ENCODE measurements at places on chromosomes 3 and 15. TPM values are rescaled to one million over a fixed set of nuclear protein-coding genes. Genes with fewer than 3 reads are reported as not detected.
A peak's percentile ranks its signal among the peaks of the same experiment; 100 is the strongest.

GRCh38 chr15:75821786-75822345, 21.4 kb upstream of the UBE2Q2 start:
- DNase-seq = no peak

DNA sequence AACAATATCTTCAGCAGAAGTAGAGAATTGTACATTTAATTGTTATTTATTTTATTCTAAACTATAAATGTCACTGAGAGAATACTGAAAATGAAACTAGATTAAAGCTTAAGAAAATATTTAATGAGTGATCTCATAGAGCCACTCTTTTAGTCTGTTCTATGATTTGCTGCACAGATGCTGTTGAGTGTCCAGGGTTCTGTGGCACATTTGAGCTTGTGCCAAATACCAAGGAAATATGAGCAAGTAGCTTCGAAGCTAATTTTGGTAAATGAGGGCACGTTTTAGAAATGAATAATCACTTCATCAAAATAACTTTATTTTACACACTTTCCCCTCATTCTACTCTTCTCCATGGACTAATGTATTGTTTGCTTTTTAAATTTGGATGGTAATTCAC, 53.6 kb upstream of the THRB start:
- no peak for DNase-seq

DNA sequence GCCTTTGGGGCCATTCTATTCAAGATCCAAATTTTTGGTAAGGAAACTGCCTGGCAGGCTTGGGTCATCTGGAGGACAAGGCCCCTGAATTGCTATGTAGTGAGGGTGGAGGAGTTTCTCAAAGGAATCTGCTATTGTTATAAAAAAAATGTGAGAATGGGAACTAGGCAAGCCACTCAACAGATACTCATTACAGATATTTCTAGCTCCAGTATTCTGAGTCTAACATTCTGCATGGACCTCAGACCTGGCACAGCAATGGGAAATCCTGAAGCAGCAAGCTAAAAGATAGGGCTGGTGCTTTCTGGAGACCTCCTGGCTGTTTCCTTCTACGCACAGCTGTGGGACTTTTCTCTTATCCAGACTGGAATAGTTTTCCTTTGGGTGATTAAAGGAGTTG, 430.7 kb upstream of the RBMS3 start:
- DNase-seq = no peak

- no peak for DNase-seq
Measured at GRCh38 chr3:120678331-120678947, 3.6 kb downstream of the HGD start.

GRCh38 chr3:152443212-152444023, 174.7 kb downstream of the MBNL1 start:
- DNase-seq = no peak

DNA sequence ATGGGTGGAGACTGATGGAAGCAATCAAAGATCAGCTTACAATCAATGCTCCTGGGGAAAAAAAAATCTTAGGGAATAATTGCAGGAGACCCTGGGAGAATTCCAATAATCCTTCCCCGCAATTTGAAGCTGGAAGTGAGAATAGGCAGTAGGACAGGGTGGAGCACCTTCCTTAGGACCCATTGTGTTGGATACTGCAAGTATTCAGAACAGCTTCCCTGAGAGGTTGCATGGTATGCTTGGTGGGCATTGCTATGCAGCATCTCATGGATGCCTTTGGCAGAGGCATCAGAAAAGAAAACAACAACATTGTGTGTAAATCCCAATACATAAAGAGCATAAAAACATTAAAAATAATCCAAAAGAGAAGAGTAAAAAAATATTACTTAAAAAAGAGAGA, 24.6 kb upstream of the DUT start:
- DNase-seq = no peak

DNA sequence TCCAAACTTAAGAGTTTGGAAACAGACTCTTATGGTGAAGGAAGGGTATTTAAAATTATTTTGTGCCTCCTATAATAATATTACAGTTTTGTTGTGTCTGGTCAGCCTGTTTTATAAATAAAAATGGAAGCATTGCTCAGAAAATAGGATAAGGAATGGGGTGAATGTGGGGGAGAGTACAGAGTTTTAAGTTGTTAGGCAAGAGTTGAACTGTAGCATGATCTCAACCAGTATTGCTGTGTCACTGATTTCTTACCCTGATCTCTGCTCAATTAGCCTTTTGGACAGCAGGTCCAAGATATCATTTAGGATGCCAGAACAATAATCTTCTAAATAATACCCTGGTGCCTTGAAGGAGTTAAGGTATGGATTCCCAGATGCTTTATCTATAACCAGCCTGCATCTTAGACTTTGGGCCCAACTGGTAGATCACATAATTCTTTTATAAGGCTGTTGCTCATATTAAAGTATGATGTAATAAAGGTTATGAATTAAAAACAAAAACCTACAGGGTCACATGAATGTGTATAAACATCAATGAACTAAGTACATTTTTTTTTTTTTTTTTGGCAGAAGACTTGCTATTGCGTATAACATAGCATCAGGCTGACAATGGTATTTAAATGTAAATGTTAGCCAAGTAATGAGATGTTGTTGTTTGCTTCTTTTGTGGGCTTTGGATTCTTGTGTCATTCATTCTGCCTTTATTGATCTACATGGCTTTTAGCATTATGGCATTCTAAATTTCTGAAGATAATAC, 70.0 kb downstream of the MITF start:
- no peak for DNase-seq

DNA sequence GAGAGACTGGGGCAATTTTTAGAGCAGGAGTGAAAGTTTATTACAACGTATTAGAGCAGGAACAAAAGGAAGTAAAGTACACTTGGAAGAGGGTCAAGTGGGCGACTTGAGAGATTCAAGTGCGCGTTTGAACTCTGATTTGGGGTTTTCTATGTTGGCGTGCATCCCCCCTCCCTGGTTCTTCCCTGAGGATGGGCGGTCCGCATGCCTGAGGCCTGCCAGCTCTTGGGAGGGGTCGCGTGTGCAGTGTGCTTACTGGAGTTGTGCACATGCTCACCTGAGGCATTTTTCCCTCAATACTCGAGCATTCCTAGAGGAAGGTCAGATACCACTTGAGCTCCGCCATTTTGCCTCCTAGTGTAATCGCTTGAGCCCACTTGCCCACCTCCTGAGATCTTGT, 10.4 kb upstream of the CHAC1 start:
- no peak for DNase-seq

GRCh38 chr15:51356983-51357382, 15.5 kb downstream of the GLDN start:
- DNase-seq = no peak

DNA sequence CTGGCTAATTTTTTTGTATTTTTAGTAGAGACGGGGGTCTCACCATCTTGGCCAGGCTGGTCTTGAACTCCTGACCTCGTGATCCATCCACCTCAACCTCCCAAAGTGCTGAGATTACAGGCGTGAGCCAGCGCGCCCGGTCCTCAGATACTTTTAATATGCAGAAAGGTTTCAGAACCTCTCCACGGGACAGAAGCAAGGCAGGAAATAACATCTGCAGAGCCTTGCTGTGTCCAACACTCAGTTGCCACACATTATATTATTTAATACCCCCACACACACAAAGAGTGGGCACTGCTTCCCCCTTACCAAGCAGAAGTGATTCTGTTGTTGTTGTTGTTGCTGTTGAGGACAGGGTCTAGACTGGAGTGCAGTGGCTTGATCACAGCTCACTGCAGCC, 28.0 kb downstream of the OSBPL10 start:
- no peak for DNase-seq

GRCh38 chr3:48433472-48434118, 3.7 kb upstream of the PLXNB1 start:
- no peak for DNase-seq

DNA sequence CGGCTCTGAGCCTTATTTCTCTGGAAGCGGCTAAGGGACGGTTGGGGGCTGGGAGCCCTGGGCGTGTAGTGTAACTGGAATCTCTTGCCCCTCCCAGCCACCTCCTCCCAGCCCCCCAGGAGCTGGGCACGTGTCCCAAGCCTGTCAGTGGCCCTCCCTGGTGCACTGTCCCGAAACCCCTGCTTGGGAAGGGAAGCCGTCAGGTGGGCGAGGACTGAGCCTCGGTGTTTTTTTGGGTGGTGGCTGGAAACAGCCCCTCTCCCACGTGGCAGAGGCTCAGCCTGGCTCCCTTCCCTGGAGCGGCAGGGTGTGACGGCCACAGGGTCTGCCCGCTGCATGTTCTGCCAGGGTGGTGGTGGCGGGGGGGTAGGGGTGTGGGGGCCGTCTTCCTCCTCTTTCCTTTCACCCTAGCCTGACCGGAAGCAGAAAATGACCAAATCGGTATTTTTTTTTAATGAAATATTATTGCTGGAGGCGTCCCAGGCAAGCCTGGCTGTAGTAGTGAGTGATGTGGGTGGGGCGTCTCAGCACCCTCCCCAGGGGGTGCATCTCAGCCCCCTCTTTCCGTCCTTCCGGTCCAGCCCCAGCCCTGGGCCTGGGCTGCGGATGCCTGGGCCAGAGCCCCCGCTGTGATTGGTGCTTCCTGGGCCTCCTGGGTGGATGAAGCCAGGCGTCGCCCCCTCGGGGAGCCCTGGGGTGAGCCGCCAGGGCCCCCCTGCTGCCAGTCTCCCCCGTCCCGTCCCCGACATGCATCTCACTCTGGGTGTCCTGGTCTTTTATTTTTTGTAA, 58.8 kb upstream of the GOLGA8A start:
- DNase-seq = no peak

GRCh38 chr15:29822100-29822683, at the start of gene TJP1:
TJP1 (minus strand) TSS chr15:29822468; CDS start chr15:29822028, 440 bp downstream.
- DNase-seq = peak; percentile 88

DNA sequence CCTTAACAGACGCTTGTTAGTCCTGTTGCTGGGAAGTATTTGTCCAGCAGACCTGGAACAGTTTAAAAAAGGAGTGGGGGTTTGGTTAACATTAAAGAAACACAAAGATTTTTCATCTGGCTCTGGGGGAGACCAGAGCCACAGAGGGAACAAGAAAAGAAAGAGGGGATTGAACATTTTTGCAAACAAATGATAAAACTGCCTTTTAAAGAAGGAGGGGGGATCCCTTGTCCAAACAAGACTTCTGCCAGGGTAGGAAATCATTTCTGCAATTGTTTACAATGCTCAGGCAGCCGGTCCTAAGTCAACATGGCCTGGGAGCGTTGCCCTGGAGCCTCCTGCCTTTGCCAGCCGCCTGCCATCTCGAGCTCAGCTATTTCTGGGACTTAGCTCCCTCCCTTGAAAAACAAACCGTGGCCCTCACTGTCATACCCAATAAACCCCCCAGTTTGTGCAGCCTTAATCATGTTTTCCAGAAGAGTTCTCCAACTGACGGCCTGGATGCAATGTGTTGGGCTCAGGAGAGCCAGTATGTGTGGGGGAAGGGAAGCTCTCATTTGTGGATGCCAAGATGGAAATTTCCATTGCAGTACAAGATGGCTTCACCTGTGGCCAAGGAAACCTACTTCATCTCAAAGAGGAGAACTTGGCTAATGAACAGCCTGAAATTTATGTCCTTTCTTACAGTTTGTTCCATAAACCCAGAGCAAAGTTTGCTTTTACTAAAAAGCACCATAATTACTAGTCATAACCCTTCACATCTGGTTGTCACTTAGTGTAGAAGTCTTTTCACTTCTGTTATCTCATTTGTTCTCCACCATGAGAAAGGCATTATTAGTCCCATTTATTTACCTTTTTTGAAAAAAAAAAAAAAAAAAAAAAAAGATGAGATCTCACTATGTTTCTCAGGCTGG, 75.9 kb upstream of the RNU6-1 start:
- no peak for DNase-seq

GRCh38 chr15:85693277-85693676, 101.4 kb downstream of the KLHL25 start:
- no peak for DNase-seq

GRCh38 chr3:73716418-73716817, 91.7 kb upstream of the PDZRN3 start:
- no peak for DNase-seq

- no peak for DNase-seq
Measured at GRCh38 chr15:26352909-26353308, 420.0 kb downstream of the GABRB3 start.

DNA sequence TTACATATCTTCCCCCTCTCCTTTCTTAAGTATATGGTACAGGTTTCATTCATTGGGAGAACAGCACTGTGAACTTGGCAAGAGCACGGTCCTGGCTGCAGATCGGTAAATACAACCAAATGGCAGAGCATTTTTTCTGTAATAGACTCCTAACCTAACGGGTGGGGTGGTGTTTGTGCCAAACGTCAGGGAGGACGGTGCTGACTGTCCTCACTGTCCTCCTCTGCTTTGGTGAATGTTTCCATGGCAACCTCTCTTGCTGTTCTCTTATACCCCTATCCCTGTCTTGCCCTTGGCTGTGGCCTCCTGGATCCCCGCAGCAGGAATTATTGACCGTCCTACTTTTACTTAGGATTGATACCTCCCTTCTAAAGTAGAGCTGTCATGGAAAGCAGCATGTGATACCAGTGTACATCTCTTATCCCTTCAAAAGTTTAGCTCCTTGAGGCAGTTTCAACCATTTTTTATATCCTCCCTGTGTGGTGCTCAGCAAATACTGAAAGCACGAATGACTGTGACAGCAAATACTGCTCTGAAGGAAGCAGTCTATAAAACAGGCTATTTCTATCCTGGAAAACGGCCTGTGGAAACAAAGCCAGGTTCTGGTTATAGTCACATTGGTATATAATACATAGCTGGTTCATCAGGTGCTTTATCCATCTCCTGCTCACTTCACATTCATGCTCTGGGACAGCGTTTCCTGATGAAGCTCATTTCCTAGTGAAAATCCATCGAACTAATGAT, 275.4 kb upstream of the C2CD4B start:
- no peak for DNase-seq

- DNase-seq = no peak
Measured at GRCh38 chr15:98035577-98036010, 75.1 kb downstream of the ARRDC4 start.

GRCh38 chr3:106029954-106030626, 161.3 kb upstream of the CBLB start:
- no peak for DNase-seq

GRCh38 chr3:60657972-60658371, 593.3 kb downstream of the FHIT start:
- no peak for DNase-seq

- DNase-seq = no peak
Measured at GRCh38 chr15:31782951-31783350, 247.4 kb upstream of the CHRNA7 start.

- DNase-seq = peak; percentile 50
Measured at GRCh38 chr3:38575279-38575843, 74.1 kb downstream of the SCN5A start.

- DNase-seq = no peak
Measured at GRCh38 chr3:24166515-24166914, 221.4 kb downstream of the NR1D2 start.

FAM219B gene
- 117 TPM for total RNA-seq

TMEM207 gene
- total RNA-seq = not detected

MAP6D1 gene
- total RNA-seq = 3.2 TPM

MAP1A gene
- total RNA-seq = 18.2 TPM

GOLGA8G gene
- total RNA-seq = not detected

ECE2 gene
- not detected for total RNA-seq

HYAL1 gene
- 3.7 TPM for total RNA-seq

ADAMTS9 gene
- 13.6 TPM for total RNA-seq

TEX9 gene
- 19.7 TPM for total RNA-seq

CPB1 gene
- 0.56 TPM for total RNA-seq

OR5K2 gene
- not detected for total RNA-seq

FOXB1 gene
- 0.60 TPM for total RNA-seq

All from type B pancreatic cell (in vitro differentiated cells).